ENCODE measurements at places on chromosomes 7 and 10.

GRCh38 chr7:147569116-147569913 lies 1021.3 kb upstream of the C7orf33 start:
- DNase-seq = no peak

DNA sequence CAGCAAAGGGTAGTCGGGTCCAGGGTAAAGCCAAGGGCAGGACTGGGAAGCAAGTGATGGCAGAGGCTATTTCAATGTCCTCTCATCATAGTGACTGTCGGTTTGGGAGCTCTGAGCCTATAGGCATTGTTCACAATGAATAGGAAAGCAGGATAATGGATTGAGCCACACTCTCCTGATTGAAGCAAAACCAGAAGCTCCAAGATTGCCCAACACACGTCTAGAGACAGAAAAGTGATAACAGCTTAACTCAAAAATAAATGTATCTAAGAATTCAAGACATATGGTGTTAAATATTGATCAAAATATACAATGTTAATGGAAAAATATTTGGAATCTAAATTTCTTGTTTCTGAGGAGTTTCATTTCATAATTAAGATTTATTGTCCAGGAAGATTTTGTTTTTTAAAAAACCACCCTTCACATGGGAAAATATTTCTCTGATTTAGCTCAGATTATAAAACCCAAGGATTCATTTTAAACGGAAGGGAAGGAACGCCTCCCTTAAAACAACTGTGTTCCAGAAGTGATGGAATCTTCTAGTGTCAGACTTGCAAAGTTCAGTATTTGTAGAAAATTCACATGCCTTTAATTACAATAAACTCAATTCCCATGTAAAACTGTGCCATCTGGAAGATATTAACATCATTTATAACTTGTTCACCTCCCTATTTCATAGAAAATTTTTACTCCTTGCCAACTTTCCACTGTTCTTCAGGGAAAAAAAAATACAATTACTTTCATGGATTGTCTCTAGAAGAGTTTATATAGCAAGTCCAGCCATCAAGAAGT lies 54.5 kb downstream of the NRP1 start:
- DNase-seq = no peak

GRCh38 chr10:6953271-6953801 lies 373.3 kb upstream of the PRKCQ start:
- no peak for DNase-seq

- DNase-seq = no peak
Measured at GRCh38 chr7:97004247-97005182, 838 bp upstream of the DLX6 start.

GRCh38 chr10:16583382-16583781 lies 61.7 kb upstream of the C1QL3 start:
- no peak for DNase-seq

DNA sequence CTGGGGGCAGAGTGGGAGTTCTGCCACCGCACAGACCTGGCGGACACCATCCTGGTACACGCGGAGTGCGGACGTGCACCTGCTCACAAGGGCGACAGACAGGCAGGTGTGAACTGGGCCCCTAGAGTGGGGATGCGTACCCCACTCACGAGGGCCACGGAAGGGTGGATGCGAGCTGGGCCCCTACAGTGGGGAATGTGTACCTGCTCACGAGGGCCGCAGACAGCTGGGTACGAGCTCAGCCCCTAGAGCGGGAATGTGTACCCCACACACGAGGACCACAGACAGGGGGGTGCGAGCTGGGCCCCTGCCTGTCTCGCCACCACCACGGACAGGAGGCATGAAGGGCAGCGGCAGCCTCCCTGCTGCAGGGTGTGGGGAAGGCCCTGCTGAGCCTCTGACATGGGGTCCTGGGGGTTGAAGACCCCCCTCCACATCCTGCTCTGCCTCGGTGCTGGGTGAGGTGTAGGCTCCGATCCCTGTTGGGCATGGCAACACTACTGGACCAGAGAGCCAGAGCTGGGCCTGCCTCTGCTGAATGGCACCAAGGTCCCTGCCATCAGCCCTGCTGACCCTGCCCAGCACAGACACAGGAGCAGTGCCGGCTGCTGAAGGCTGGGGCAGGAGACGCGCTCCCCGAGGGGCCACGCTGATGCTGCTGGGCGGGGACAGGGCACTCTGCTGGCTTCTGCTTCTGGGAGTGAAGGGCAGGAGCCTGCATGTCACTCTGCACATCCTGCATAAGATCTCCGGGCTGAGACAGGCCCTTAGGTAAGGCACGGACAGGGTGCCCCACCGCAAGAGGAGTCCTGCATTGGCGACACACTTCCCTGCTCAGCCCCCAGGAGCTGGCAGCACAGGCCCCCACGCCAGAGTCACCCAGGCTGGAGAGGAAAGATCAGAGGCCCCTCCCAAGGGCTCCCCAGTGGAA lies 259.2 kb downstream of the MAD1L1 start:
- DNase-seq = no peak

GRCh38 chr7:145957160-145957890 lies 159.3 kb upstream of the CNTNAP2 start:
- no peak for DNase-seq

DNA sequence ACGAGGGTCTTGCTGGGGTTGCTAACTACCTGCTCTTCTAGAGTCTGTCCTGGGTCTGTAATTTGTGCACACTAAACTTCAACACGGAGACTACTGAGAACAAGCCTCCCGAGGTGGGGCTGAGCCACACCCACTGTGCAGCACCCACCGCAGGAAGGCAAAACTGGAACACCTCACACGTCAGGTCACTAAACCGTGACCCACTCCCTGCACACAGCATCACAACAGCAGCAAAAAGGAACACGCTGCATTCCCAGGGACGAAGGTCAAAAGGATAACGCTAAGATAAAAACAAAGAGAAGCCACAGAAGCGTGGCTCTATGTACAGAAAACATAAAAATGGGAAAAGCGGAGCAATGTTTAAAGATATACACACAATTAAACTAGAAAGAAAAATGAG lies 170.1 kb downstream of the MAD1L1 start:
- DNase-seq = no peak

DNA sequence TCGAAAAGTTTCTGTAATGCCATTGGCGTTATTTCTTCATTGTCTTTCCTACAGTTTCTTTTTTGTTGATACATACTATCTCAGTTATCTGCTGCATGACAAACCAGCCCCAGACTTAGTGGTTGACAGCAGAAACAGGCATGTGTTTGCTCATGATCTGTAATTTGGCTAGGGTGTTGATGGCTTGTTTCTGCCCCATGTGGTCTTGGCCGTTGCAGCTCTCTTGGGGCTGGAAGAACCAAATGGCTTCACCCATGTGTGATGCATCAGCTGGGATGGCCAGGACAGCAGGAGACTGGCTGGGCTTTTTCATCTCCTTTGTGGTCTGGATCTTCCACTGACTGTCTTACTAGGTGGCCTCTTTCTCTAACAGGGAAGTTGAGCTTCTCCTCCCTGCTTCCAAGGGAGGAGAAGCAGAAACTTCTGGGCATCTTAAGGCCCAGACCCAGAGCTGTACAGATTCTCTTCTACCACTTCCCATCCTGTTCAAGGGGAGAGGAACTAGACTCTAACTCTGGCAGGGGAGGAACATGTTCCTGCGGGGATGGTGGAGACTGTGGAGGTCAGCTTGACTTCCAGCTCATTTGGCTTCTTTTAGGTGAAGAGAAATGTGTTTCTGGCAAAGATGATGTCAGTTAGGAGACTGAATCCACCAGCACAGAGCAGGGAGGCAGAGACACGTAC lies 89.3 kb downstream of the FANK1 start:
- no peak for DNase-seq

Data from neuronal stem cell (in vitro differentiated cells).